IPS DF 6.9 (cell line): ENCODE measurements at places on chromosomes 1 and 21.

DNA sequence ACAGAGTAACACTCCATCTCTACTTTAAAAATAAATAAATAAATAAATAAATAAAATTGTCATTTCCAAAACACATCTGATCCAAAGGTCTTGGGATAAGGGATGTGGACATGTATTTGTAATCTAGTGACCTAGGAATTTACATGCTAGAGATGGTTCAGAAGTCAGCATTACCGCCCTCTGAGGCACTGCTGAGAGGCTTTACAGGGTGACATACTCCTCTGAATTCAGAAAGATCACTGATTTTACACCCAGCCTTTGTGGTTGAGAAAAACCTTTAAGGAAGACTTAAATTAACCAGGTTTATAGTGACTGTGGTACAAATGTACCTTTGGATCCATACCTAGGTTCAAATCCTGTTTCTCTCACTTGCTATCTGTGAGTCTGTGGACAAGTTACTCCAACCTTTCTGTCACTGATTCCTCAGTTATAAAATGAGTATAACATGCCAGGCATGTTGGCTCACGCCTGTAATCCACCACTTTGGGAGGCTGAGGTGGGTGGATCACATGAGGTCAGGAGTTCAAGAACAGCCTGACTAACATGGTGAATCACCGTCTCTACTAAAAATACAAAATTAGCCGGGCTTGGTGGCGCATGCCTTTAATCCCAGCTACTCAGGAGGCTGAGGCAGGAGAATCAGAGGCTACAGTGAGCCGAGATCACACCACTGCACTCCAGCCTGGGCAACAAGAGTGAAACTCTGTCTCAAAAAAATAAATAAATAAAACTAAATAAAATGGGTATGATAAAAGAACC, 20.1 kb downstream of the OSBPL9 start:
- no peak for DNase-seq

DNA sequence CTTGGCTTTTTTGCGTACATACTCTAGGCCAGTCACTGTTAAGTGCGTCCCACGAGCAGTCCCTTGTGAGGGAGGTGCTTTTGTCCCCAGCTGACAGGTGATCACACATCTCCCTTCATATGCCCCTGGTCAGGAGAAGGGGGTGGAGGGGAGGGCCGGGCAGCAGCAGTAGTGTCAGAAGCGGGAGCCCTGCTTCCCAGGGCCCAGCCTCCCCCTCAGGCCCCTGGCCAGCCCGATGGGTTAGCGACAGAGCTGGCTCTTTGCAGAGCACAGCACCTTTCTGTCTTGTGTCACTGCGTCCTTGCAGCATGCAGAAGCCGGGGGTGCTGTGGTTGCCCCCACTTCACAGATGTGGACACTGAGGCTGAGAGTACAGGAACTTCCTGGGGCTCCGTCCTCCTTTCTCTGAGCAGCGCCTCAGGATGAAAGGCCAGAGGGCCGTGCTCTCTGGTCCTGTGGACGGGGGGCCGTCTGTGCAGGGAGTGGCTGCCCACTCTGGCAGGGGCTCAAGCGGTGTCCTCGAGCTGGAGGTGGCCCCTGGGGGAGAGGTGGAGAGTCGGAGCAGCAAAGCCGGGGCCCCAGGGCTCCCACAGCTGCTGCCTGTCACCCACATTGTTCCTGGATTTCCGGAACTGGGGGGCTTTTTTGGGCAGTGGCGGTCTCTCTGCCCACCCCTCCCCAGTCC, 5.9 kb downstream of the TMEM201 start:
- no peak for DNase-seq

DNA sequence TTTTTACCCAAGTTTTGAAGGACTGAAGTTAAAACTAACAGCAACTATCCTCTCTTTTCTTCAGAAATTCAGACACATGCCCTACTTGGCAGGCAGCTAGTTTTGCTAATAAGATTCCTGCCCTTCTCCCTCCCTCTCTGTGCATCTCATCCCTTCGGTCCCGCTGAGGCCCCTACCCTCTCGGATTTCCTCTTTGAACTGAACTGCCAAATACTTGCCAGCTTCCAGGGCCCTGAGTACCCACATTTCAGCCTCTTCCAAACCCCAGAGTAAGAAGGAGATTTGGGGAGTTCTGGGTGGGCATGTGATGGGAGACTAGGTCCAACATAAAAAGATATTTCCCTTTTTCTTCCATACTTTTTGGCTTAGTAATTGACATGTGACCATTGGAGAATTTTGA, 116.5 kb upstream of the JUN start:
- no peak for DNase-seq

DNA sequence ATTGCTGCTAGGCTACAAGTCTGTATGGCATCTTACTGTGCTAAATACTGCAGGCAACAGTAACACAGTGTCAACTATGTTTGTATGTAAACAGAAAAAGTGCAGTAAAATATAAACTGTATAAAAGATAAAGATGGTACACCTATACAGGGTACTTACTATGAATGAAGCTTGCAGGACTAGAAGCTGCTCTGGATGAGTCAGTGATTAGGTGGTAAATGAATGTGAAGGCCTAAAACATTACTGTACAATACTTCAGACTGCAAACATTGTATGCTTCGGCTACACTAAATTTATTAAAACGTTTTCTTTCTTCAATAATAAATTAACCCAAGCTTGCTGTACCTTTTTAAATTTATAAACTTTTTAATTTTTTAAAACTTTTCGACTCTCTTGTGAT, 97.1 kb downstream of the HLX start:
- no peak for DNase-seq

GRCh38 chr1:206923009-206923960, 1.5 kb upstream of the FCMR start:
- no peak for DNase-seq

- DNase-seq = no peak
Observed at GRCh38 chr1:18396247-18396980, 84.3 kb upstream of the KLHDC7A start.

GRCh38 chr1:42127767-42128166, 25.4 kb upstream of the GUCA2B start:
- DNase-seq = no peak

- DNase-seq = no peak
Observed at GRCh38 chr1:62954758-62955157, 170.8 kb downstream of the ATG4C start.

- DNase-seq = peak; percentile 54
Observed at GRCh38 chr1:20440785-20441200, 45.2 kb downstream of the CAMK2N1 start.
